ENCODE measurements at places on chromosomes 2 and 18. TPM values are rescaled to one million over a fixed set of nuclear protein-coding genes. Genes with fewer than 3 reads are reported as not detected.

TMEM178A gene
- 1.9 TPM for total RNA-seq

ZSCAN30 gene
- total RNA-seq, result 47.2 TPM

SETBP1 gene
- 3.8 TPM for total RNA-seq

ARHGAP28 gene
- not detected for total RNA-seq

CRYGD gene
- not detected for total RNA-seq

KCNF1 gene
- total RNA-seq, result not detected

GPBAR1 gene
- 1.4 TPM for total RNA-seq

KLHL30 gene
- not detected for total RNA-seq

DNA sequence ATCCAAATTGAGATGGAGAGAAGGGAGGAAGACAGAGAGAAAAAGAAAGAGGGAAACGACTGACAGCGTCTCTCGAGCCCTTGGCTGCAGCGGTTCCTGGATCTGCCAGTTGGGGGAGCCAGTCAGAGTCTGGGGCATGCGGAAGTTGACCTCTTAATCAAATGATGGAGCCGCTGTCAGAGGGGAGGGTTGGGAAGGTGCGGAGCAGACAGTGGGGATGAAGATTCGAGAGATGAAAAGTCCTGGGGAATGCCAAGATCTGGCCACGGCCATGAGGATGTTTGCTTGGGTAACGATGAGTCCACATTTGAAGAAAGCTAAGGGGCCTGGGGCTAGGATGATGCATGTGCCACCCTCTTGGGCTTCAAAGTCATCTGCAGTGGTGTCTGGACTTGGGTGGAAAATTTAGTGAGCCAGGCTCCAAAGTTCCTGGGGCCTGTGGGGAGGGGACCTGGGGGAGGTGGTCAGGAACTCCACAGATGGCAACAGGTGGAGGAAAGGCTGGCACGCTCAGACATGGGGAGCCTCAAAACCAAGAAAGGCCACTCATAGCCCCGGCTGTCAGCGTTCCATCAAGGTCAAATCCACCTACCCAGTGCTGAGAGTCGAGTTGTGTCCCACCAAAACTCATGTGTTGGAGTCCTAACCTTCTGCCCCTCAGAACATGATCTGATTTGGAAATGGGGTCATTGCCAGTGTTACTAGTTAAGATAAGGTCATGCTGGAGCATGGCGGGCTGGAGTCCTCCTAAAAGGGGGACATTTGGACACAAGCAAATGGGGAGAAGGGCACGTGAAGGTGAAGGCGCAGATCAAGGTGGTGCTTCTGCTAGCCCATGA lies 200.1 kb downstream of the NDUFA10 start:
- no peak overlapping the region for H3K27ac ChIP-seq
- no peak for DNase-seq
- peaks cover 13% of the 10 kb centered on the region for H3K4me1 ChIP-seq
- H3K36me3 ChIP-seq, result no peaks in the 10 kb centered on the region
- no peaks in the 10 kb centered on the region for H3K27me3 ChIP-seq
- no peak overlapping the region for H3K4me3 ChIP-seq

- no peaks in the 10 kb centered on the region for H3K27me3 ChIP-seq
- no peak for DNase-seq
- no peaks in the 10 kb centered on the region for H3K36me3 ChIP-seq
- H3K27ac ChIP-seq, result no peak overlapping the region
- no peak overlapping the region for H3K4me3 ChIP-seq
- peaks cover 15% of the 10 kb centered on the region for H3K4me1 ChIP-seq
Observed at GRCh38 chr2:23283-23682, 23.0 kb downstream of the FAM110C start.

DNA sequence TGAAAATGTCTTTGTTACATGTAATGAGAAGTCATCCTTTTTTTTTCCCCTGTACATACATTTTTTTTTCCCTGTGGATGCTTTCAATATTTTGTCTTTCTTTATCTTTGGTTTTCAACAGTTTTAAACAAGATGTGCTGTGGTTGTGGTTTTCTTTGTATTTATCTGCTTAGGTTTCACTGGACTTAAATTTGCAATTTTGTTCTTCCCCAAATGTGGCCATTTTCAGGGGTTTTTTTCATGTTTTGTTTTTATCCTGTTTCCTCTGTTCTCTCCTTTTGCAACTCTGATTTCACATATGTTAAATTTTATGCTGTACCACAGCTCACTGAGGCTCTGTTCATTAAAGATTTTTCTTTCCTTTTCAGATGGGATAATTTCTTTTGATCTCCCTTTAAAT lies 41.7 kb downstream of the GALNT1 start:
- peaks cover 24% of the 10 kb centered on the region for H3K4me1 ChIP-seq
- peak overlapping the region; percentile 78 for H3K4me3 ChIP-seq
- DNase-seq, result no peak
- peaks cover 1% of the 10 kb centered on the region for H3K36me3 ChIP-seq

DNA sequence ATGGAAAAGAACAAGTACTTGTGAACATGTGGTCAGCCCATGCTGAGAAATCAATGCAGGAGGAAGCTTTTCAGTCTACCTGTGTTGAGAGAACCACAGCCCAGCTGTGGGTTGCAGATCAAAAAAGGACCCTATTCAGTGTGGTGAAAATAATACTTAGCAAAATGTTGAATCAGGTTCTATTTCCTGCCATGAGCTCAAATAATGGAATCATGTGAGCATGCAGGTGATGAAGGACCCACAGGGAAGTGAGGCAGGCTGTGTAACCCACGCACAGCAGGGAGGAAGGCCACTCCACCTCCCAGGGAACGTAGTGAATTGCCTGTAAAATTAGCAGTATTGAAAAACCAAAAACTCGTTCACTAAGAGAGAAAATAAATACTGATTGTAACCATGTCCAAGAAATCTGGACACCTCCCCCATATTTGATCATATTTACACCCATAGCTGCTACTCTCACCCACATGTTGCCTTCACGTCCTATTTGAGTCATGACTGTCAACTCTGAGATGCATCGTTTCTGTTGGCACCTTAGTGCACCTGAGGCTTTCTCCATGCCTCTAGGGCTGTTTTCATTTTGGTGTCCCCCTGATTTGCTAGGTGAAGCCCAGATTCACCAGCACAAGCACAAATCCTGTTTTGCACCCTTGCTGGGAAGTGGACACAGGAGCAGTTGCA lies 20.5 kb upstream of the BCL2L11 start:
- peak overlapping the region; percentile 60 for H3K4me3 ChIP-seq
- peaks cover 26% of the 10 kb centered on the region for H3K4me1 ChIP-seq
- H3K27ac ChIP-seq, result no peak overlapping the region
- H3K36me3 ChIP-seq, result no peaks in the 10 kb centered on the region
- DNase-seq, result no peak
- H3K27me3 ChIP-seq, result peaks cover 65% of the 10 kb centered on the region
